ENCODE measurements at places on chromosomes 6 and 20.

DNA sequence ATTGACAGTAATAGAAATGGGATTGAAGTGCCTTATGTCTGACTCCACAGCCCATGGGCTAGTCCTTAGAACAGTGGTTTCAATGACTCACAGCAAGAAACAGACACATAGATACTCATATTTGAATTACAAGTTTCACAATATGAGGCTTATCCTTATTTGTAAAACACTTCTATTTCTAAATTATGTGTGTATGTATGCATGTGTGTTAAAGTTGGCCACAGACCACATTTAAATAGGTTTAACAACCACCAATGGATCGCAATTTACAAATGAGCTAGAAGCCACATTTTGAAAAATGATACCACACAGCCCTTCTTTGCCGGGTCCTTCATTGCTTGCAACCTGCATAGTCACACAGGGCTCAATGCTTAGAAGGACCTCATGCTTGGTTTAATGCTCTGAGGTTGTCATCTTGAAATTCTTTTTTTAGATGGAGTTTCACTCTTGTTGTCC is 157.8 kb upstream of the PREP start:
- no peak for DNase-seq

GRCh38 chr6:35895560-35895959 is 25.3 kb downstream of the SRPK1 start:
- no peak for DNase-seq

DNA sequence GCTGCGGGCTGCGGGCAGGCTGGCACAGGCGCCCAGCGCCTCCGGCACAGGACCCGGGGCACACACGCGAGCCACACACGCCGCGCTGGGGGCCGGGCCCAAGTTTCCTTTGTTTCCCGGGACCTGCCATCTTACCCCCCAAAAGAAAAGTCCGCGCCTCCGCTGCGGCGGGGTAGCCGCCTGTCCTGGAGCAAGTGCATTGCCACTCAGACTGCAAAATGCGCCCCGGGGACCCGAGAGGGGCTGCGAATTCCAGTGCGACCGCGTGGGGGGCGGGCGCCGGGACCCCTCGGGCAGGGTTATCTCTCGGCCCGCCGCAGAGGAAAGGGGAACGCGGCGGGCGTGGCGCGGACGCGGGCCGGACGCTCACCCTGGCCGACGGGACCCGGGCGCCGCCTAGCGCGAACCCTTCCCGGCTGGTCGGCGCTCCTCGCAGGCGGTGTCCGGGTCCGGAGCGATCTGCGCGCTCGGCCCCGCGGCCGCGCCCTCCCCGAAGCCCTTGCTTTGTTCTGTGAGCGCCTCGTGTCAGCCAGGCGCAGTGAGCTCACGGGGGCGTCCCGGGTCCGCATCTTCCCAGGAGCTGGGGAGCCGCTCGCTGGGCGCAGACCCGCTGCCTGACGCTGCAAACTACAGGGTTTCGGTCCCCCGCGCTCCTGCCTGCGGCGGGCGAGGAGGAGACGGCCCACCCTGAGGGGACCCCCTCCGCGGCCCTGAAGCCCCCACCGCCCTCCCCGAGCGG is 639 bp upstream of the CD24 start:
- DNase-seq = no peak

GRCh38 chr20:62357187-62357667 is 9.9 kb downstream of the LAMA5 start:
- peak; percentile 84 for DNase-seq

DNA sequence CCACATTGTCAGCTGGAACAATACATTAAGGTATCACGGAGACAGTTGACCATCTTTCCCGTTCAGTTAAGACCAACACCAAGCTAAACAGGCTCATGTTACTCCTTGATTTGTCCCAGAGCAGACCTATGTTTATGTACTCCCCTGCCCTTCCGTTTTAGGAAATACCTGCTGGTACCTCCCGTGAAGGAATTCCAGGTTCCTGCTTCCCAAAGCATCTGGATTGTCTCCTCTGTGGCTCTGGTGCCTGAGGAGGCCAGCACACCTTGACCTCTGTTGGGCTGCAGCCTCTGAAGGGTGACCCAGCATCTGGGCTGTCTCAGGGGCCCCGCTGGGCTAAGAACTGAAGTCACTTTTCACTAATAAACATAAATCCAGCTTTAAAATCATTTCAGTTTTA is 647.8 kb upstream of the MARCKS start:
- no peak for DNase-seq

DNA sequence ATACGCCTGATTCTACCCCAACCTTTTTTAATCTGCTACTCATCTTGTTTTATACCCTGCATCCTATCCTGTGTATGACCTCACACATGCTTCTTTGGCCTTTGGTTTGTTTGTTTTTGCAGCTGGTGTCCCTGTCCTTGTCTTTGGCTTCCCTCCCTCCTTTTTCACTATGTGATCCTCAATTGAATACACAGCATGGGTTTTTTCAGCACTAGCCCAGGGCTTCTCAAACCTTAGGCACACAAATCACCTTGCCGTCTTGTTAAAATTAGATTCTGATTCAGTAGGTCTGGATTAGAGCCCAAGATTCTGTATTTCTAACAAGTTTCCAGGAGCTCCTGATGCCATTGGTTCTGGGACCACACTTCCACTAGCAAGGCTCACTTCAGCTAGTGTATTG is 321.5 kb upstream of the MAN1A1 start:
- DNase-seq = no peak

All from endothelial cell of umbilical vein (primary cell).